Mesendoderm (in vitro differentiated cells): ENCODE measurements at places on chromosomes 7 and 10.

- DNase-seq = no peak
These were observed 14.8 kb downstream of the OGDH start for GRCh38 chr7:44621034-44621749.

GRCh38 chr7:26007510-26007909 lies 144.5 kb upstream of the NFE2L3 start:
- DNase-seq = no peak

DNA sequence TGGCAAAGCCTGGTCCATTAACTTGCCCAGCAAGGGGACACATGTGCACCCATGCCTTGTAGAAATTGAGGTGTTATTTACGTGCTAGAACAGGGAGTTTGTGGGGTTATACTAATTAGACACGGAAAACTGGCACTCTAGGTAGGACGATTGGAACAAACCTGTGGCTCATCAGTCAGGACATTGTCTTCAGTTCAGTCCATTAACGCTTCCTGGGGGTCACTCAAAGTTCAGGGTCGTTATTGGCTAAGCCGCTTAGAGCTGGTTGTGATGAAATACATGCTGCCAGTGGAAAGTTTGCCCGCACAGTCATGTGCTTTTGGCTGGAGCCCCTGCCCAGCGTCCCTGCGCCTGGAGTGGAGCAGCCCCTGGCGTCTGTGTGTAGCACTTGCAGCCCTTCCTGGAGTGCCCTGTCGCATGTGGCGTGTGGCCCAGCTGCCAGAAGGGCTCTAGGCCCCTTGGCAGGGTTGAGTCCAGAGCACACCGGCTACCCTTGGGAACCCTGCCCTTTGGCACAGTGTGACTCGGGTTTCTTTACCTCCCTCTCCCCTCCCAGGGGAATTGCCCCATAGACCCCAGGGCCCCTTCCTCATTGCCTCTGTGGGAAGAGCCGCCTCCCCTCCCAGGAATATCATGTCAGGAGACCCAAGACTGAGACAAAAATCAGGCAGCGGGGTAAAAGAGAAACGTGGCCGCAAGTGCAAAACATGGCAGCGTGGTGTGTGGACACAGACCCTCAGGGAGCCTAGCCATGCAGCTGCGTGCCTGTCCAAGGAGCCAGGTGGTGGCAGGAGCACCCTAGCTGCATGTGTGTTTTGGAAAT lies 9.8 kb downstream of the ZNF775 start:
- peak; percentile 59 for DNase-seq

DNA sequence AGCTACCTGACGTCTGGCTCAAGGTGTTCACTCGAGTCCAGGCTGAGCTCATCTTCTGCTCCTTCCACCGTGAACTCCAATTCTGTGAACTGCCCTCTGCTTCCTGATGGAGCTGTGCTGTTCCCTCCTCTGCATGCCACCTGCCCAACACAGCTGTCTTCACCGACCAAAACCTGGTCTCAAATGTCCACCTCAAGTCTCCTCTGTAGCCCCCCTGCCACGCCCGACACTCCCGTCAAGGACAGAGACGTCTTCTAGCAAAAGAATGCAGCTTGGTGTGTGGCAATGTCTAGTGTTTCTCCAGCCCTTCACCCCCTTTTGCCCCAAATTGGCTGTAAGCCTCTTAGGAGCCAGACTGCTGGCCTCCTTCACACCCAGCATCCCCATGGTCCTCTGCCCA lies 305.1 kb downstream of the DNAJB6 start:
- no peak for DNase-seq

- peak; percentile 34 for DNase-seq
These were observed 58.7 kb upstream of the PRPS1L1 start for GRCh38 chr7:18086165-18087025.
